Ammon's horn (tissue), 1 donor: ENCODE measurements at places on chromosomes 6 and 20.

DNA sequence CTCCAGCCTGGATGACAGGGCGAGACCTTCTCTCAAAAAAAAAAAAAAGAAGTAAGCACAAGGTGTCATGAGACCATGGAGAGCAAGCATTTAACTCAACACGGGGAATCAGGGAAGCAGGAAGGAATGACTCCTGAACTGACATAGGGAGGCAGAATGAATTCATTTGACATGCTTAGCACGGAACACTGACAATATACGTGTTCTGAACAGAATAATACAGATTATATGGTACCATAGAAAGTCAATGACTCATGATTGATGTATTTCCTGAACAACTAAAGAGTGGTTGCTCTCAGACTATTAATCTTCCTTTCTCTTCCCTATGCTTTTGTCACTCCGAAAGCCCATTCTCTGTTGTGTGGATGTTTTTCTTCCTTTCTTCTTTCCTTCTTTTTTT, 20.7 kb upstream of the ASIP start:
- DNase-seq: no peak

GRCh38 chr6:132445201-132445951, 44.1 kb upstream of the MOXD1 start:
- no peak for DNase-seq

DNA sequence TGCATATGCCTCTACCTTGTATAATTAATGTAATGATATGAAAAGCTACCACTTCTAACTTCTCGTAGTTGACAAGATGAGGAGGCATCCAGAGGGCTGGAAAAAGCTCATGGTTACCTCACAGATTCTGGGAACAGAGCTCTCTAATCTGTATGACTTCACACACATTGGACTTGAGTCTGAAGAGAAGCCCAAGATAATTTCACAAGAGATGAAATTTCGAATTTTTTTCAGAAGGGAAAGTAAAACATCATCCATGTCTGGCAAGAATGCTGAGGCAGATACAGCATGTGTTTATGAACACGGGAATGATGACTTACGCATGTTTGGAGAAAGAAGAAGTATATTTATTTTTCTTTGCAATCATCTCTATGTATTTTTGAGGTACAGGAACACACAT, 141.8 kb upstream of the TENT5A start:
- DNase-seq: no peak

- no peak for DNase-seq
These were observed 90.9 kb downstream of the CRYBG1 start for GRCh38 chr6:106451439-106451838.

DNA sequence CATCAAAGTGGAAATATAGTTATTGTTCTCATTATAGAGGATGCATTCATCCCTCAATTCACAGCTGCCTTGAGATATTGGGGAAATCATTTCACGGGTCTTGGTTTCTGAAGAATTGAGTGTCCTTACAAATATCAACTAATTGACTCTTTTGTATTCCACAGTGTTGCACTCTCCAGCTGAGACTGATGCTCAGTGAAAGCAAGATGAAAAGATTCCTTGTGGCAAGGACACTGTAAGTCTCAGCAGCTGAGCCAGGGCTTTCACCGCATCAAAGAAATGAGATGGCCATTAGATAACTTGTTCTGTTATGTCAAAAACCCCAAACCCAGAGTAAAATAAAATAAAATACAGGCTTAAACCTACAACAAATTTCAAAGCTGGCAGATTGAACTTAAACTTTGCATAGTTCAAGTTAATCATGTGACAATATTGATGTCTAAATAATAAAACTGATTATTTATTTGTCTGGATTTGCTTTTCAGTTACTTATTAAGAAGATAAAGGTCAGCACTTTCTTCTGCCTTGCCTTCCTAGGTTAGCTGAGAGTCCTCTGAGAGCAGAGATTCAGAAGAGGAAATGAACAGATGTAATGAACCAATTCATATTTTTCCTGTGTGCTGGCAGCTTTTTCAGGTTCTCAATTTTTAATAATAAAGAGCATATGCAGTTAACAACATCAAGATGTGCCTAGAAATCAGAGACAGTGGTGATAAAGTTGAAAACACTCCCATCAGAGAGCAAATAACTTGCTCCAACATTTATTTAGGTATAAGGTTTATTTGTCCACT, 82.4 kb upstream of the SMLR1 start:
- DNase-seq: peak; percentile 9

DNA sequence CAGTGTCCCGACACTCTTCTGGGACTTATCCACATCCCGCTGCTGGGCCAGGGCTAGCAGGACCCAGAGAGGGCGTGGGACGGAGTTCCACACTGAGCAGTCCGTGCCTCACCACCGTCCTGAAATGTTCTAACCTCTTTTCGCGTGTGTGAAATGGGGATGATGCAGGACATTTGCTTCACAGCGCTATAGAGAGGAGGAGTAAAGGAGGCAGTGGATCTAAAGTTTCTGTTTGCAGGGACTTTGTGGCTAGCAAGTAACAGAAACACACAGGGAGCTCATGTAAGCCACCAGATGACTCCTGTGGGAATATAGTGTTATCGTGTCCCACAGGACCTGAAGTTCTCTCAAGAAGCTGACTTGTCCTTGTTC, 634 bp downstream of the ITPA start:
- DNase-seq: no peak
